WTC11 (cell line): ENCODE measurements at places on chromosomes 5 and 9.
A peak's percentile ranks its signal among the peaks of the same experiment; 100 is the strongest.

DNA sequence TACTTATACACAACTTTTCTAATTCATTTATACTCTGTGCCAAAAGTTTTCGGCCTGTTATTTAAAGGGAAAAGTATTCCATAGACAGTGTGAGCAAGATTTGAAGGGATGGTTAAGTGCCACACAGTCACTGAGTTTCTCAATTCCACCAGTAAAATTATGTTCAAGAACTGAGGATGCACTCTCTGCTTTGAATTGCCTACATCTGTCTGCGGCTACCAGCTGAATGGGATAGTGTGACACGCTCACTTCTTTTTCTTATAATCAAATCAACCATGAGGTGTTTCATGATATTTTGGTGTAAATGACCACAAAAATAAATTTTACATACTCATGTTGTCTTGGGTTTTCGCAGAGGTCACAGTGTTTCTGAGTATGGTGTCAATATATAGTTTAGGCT is 218.4 kb upstream of the TMEM161B start:
- no peak for DNase-seq

DNA sequence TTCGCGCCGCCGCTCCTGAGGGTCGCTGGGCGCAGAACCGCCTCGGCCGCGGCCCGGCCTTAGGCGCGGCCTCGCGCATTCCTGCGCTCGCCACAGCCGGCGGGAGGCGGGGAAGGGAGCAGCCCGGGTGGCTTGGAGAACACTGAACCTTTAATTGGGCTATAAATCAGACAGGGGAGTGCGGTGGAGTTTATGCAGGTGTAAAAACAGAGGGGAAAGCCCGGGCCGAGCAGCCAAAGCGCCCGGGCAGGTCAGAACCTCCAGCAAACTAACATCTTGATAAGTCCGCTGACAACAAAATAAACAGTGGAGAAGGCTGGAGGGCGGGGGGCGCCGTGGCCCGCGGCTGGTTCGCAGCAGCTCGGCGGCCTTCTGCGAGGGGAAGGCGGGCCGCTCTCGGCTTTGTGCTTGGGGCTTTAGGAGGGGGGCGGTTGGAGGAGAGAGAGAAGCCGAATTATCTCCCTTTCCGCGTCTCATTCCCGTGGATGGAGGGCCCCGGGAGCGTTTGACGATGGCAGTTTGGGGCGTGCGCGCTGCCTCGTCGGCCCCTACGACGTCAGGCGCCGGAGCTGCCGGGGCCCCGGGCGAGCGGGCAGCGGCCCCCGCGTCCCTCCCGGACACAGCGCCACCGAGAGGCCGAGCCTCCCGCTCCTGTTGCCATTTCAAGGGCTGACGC is 11.3 kb downstream of the FOXD1 start:
- DNase-seq, result peak; percentile 82

- DNase-seq, result no peak
Measured at GRCh38 chr5:36651761-36652685, 45.6 kb downstream of the SLC1A3 start.

DNA sequence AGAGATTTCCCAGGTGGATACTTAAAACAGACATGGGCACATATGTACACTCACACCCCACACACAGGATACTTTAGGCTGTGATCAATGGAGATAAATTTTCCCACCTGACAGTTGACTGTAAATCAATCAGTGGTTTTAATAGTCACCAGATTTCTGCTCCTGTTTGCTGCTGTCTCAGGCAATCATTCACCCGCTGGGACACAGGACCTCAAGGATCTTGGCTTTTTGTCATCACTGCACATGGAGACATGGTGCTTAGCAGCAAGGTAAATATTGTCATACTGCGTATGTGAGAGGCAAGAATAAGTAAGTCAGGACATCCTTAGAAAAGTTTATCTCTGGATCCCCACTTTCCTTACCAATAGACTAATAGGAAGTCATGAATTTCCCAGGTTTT is 60.8 kb upstream of the KLF9 start:
- no peak for DNase-seq

GRCh38 chr5:136626531-136626930 is 261.2 kb upstream of the TRPC7 start:
- DNase-seq, result no peak

DNA sequence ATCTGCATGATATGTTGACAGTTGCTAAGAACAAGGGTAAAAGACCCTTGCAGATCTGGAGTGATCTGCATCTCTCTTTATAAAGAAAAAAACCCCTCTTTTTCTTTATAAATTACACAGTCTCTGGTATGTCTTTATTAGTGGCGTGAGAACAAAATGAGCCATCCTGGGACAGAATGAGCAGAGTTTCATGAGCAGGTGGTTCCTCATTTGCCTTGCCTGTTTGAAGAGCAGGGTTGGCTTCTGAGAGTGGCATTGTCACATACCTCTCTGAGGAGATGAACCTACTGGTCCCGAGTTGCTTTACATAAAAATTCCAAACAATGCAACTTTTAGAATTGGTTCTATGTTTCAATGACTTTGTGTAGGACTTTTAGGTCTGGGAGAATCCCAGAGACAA is 94.3 kb downstream of the INSYN2B start:
- DNase-seq, result no peak

DNA sequence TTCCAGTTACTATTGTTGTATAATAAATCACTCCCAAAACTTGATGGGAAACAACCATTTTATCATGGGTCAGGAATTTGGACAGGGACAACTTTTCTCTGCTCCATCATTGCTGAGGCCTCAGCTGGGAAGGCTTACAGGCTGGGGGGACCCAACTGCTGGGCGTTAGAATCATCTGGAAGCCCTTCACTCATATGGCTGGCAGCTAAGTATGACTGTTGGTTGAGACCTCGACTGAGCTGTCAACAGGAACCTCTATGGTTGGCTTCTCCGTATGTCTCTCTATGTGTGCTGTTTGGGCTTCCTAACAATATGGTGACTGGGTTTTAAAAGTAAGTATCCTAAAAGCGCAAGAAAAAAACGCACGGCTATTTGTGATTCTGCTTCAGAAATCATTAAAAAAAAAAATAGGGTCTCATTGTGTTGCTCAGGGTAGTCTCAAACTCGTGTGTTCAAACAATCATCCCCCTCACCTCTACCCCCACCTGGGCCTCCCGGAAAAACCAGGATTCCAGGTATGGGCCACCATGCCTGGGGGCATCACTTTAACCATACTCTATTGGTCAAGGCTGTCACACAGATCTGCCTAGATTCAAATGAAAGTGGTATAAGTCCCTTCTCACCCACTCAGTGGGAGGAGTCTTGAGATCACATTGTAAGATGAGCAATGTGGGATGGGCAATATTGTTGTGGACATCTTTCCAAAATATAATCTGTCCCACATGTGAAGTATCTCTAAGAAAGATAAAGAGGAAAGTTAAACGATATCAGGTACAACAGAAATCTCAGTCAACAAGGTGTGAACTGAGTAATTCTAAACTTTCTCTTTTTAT is 15.2 kb downstream of the FNBP1 start:
- DNase-seq, result no peak

DNA sequence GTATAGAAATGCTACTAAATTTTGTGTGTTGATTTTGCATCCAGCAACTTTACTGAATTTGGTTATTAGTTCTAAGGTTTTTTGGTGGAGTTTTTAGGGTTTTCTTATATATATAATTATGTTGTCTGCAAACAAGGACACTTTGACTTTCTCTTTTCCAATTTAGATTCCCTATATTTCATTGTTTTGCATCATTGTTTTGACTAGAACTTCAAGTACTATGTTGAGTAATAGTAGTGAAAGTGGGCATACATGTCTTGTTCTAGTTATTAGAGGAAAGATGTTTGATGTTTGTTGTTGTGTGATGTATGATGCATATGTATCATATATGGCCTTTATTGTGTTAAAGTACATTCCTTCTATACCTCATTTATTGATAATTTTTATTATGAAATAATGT is 362.3 kb upstream of the PRR16 start:
- DNase-seq, result no peak

- DNase-seq, result no peak
Measured at GRCh38 chr5:21820527-21820926, 1032.6 kb downstream of the CDH12 start.

GRCh38 chr5:157148734-157149615 is 6.3 kb upstream of the MED7 start:
- DNase-seq, result peak; percentile 67

DNA sequence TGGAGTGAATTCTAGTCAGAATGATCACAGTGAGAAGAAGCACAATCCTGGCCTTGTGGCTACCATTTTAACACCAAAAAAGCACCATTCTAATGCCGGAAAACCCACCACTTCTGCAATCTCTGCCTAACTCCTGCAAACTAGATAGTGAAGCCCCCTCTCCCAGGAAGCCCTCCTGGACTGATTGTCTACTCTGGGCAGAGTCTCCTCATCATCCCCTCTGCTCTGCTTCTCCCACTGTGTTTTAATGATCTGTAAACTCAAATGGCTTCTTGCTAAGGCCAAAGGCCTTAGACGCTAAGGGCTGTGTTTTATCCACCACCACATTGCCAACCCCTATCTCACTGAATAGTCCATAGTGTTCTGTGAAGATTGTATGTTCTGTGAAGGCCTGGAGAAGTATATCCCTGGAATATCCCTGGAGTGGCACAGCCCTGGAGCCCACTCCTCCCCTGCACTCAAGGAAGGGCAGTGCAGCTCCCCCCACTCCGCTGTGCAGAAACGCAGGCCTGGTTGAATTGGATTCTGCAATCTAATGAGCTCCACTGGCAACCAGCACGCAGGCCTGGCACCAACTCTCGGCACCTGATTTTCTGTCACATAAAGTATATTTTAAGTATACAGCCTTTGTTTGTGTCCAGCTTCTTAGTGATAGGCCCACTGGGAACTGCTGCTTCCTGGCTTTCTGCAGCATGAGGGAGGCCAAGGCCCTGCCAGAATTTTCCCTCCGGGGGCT is 126.3 kb downstream of the ATPSCKMT start:
- DNase-seq, result no peak

DNA sequence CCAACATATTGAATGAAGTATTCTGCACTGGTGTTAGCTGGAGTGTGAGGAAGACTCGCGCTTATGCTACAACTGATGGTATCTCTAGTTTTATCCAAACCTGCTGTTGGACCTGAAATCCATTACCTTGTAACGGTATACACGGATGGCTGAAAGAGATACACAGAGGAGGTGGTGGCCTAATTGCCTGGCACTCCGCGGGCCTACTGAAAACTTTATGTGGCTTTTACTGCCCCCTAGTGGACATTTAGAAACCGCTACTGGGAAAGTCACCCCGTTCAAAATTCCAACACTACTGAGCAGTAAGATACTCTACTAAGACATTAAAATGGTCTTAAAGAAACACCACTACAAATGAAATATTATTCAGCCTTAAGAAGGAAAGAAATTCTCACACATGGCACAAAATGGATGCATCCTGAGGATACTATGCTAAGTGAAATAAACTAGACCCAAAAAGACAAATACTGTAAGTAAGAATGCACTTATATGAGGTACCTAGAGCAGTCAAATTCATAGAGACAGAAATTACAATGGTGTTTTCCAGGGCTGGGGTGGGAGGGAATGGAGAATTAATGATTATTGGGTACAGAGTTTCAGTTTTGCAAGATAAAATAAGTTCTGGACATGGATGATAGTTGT is 100.4 kb downstream of the TTLL11 start:
- peak; percentile 39 for DNase-seq

- DNase-seq, result no peak
Measured at GRCh38 chr5:143056792-143057579, 286.8 kb downstream of the ARHGAP26 start.

DNA sequence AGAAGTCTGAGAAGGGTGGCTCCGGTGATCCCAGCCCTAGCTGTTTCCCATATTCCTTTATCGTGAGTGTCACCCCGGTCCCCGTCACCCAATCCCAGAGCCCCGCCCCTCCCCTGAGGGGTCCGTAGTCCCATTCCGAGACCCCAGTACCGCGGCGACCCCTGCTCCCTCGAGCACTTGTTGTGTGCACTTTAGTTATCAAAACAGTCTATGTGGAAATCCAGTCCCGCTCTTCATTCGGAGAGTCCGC is 223 bp downstream of the LRSAM1 start:
- DNase-seq, result no peak

DNA sequence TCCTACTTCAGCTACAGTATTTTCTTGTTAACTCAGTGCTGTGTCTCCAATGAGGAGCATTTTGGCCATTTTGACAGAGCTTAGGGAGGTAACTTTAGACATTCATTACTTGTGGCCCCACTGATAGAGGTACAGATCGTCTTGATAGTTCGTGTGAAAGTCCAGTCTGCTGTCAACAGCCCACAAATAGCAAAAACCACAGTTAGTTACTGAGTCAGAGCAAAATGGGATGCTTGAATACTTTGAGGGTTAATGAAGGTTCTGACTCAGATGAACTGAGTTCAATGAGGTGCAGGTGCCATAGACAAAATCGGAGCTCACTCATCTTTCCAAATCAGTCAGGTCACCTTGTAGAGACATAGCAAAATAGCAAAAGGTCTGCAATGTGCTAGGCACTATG is 163.1 kb upstream of the TLE4 start:
- DNase-seq, result no peak

GRCh38 chr5:111144352-111144930 is 52.3 kb downstream of the WDR36 start:
- DNase-seq, result no peak

GRCh38 chr5:172144931-172145869 is 42.8 kb downstream of the STK10 start:
- no peak for DNase-seq

- no peak for DNase-seq
Measured at GRCh38 chr9:106528158-106528557, 334.8 kb upstream of the ZNF462 start.

DNA sequence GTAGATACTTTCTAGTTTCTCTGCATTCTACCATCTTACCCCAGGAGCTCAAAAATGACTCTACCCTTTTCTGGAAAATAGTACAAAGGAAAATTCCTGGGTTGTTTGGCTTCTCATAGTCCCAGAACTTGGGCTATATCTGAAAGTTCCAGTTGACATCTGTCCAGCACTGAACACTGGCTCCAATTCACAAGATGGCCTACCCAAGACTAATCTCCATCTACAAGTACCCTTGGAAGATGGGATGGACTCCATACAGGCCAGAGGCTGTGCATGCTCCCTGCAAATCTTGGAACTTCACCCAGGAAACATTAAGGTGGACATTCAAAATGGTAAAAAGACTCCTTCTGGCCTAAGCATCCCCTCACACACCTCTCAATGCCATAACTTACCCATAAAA is 427.1 kb downstream of the DTWD2 start:
- DNase-seq, result no peak

DNA sequence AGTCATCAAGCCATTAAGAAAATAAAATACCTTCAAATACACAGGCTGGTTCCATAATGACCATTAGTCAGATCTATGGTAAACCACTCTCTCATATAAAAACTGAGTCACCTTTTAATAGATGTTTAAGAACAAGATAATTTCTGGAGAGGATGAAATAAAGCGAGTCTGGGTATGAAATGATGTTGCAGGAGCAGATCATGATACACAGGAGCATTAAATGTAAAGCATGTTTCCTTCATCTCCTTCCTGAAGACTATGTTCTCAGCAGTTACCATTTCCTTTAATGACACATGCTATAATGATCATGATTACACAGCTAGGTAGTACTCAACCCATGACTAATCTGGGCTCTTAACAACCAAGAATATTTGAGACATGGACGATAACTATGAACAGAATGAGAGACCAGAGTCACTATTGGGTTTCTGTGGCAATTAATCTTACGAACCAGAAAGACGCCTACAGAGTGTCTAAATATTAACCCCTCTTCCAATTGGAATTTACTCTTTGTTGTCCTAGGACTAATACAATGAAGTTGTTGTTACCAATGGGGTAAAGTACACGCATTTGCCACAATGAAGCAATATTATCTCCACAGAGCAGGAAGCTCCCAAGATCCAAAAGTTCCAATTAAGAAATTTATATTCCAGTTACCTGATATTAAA is 105.6 kb downstream of the NR6A1 start:
- DNase-seq, result no peak

- no peak for DNase-seq
Measured at GRCh38 chr5:175378444-175379028, 65.4 kb downstream of the DRD1 start.

GRCh38 chr5:68070591-68071281 is 144.8 kb upstream of the PIK3R1 start:
- no peak for DNase-seq
